D721Med (cell line): ENCODE measurements at places on chromosomes 13 and 19.

DNA sequence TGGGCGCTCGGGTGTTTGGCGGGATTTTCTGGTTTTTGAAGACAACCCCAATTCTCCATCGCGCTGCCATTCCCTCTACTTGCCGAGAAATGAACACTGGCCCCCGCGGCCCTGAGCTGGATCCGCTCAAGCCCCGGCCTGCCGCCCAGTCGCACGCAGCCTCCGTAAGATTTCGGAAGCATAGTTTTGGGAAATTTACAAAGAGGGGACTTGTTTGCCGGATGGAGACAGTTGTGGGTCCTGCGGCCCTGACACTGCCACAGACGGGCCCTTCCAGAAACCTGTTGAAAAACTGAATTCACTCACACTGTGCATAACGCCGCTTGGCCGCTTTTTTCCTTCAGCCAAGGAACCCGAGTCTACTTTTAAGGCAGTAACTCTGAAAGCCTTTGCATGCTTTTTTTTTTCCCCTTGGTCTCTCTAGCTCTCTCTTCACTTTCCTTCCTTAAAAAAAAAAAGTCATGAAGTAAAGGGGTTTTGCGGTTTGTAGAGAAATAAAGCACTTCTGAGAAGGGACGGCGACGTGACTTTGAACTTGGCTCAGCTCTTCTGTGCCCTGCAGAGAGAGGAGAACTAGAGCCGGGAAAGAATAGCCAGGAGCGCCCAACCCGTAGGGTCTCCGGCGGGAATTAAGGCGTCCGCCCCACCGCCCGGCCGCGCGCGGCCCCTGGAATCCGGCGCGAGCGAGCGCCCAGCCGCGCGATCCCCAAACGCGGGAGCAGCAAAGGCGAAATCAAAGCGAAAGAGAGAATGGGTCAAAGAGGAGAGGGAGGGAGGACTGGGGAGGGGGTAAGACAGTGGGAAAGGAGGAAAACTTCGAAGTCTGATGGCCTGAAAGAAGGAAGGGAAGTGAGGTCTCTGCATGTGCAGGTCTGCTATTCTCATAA lies 3.4 kb upstream of the ZIC2 start:
- no peak for DNase-seq

GRCh38 chr19:45123440-45123850 lies 30.5 kb downstream of the PPP1R37 start:
- DNase-seq, result no peak

DNA sequence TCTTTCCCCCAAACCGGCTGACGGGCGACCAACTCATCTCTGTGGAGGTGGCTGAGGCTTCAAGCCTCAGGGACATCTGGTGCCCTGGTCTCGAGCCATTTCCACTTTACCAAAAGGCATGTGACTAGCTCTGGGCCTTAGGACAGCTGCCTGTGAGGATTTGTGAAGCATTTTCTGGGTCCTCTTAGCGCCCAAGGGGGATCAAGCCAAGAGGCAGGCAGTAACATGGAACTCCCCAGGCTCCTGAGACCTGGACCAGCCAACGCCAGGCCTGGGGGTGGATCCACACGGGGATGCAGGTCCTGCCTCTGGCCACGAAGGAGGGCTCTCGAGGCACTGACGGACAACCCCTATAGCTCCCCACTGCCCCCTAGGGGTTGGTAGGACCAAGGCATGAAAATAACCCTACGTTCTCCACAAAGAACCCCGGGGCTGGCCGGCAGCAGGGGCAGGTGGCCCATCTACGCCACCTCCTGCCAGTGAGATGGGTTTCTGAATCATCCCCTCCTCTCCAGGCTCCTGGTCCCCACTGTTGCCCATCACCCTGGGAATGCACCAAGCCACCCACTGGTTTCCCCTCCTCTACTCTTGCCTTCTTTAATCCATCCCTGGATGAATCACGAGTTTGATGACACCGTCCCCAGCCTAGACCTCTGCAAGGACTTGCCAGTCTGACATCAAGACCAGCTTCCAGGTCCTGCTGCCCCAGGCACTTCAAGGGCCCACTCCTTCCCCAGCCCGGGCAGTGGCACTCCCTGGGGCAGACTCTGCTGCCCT lies 7.0 kb upstream of the MYDGF start:
- no peak for DNase-seq

- DNase-seq, result no peak
Measured at GRCh38 chr13:105848494-105848893, 687.0 kb downstream of the EFNB2 start.

DNA sequence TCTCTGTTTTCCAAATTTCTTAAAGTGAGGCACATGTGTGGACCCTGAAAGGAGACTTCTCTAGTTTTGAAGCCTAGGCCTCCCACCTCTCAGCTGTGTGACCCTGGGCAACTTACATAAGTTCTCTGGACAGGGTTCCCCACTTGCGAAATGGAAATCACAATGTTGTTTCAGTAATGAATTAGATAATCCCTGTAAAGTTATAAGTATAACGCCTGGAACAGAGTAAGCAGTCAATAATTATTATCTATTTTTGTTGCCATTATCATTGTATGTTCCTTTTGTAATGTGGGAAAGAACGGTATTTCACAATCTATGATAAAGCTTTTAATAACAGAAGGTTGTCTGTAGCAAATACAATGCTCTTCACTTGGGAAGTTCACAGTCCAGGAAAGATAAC lies 437.3 kb upstream of the ZNF507 start:
- DNase-seq, result no peak

DNA sequence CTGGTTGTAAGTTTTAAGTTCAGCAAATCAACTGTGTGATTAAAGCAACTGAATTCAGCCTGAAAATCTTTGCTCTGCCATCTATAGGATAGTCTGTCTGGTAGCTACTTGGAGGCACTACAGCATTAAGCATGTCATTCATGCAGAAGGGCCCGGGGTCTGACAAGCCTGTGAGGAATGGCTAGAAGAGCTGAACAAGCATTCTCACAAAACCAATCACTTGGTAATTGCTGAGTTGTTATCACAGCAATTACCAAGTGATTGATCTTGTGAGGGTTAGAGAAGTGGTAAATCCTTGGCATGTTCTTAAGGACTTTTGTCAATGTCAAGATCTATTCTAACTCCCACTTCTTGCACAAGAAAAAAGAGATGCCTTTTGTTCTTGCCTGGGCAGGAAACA lies 356.1 kb downstream of the FGF14 start:
- no peak for DNase-seq

- DNase-seq, result no peak
Measured at GRCh38 chr19:16836115-16837034, 7.2 kb downstream of the SIN3B start.

GRCh38 chr19:35908010-35908441 lies at the start of gene TYROBP:
TSS of gene TYROBP (minus strand) at chr19:35908295. CDS start at chr19:35908228, 67 bp downstream.
- DNase-seq, result no peak

DNA sequence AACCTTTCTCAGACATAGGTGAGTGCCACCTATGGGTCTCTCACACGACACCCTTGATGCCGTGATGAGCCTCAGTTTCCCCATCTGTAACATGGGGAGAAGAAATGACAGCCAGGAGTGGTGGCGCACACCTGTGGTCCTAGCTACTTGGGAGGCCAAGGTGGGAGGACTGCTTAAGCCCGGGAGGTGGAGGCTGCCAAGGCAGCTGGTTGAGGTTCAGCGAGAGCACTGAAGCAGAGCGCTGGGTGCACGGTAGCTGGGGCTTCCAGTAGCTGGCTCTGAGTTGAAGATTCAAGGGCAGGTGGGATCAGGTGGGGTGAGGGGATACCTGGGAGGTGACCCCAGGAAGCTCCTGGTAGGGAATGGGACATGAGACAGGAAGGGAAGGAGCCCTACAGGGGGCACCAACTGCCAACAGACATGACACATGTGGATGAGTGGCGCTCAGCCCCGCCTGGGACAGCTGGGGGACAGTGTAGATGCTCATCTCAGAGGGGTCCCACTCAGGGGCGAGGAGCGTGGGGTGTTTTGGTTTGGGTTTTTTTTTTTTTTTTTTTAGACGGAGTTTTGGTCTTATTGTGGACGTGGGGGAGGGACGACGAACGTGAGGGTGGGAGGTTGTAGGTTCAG lies 6.5 kb upstream of the SSBP4 start:
- DNase-seq, result no peak

- no peak for DNase-seq
Measured at GRCh38 chr19:10270180-10270615, 722 bp upstream of the ICAM1 start.
